ENCODE measurements at places on chromosomes 2 and 18. TPM values are rescaled to one million over a fixed set of nuclear protein-coding genes. Genes with fewer than 3 reads are reported as not detected.

The ABCG8 gene
- not detected for total RNA-seq

The DUSP2 gene
- 407 TPM for total RNA-seq

The UBE2F gene
- total RNA-seq, result 59.2 TPM

GRCh38 chr2:224094413-224094812, 55.3 kb upstream of the SERPINE2 start:
- no peak for DNase-seq

DNA sequence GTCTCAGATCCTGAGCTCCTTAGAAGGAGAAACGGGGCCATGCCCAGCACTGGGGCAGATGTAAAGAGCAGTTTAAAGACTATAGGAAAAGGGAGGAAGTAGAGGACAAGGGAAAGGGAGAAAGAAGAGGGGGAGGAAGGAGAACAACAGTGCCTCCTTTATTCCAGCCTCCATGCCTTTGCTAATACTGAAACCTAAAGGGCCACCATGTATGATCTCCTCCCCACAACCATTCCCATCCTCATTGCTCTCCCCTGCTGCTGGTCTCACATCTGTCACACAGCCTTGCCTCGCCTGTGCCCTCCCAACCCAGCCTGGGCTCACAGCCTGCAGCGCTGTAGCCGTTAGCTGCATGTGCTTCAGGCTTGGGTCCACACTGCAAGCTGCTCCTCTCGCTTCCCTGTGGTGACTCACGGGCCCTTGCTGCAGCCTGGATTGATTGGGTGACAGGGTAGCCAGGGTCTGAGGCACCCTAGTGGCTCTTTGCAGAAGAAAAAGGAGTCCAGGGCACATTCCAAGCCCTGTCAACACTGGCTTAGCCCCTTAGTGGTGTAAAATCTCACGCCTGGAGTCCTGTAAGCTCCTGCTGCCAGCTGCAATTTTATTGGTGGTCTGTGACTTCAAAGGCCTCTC, 281.9 kb downstream of the SRBD1 start:
- DNase-seq, result no peak

GRCh38 chr2:3195641-3196476, 181.8 kb downstream of the EIPR1 start:
- DNase-seq, result no peak

- no peak for DNase-seq
Observed at GRCh38 chr2:29485117-29485516, 369.9 kb downstream of the CLIP4 start.

DNA sequence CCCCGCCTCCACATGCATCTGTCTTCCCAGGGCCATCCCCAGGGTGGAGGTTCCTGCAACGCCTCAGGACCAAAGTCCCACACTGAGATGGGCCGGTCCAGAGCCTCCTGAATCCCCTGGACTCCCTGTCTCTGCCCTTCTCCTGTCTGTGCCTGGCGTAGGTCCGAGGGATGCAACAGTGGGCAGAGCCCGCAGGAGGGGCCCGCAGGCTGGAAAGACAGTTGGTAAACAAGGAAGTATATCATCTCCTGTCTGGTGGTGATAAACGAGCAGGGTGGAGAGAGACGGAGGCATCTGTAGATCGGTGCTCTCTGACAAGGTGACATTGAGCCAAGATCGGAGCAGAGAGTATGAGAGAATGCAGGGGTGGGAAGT, 72.6 kb upstream of the RAB6C start:
- DNase-seq, result no peak

DNA sequence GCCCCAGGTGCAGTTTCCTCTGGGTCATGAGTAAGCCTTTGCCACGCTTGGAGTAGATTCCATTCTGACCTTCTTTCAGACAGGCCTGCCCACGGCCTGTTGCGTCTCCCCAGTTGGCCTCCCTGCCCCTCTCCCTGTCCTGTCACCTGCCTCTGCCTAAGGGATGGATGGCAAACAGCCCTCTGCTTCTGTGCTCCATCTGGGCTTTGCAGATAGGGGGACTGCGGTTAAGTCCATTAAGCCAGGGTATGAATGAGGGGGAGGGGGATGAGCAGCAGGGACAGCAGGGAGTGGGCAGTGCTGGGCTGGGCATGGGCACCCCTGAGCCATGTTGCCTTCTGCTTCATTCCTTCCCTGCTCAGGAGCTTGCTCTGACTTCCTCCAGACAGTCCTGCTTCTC, 37.6 kb upstream of the B3GNT7 start:
- DNase-seq, result no peak

DNA sequence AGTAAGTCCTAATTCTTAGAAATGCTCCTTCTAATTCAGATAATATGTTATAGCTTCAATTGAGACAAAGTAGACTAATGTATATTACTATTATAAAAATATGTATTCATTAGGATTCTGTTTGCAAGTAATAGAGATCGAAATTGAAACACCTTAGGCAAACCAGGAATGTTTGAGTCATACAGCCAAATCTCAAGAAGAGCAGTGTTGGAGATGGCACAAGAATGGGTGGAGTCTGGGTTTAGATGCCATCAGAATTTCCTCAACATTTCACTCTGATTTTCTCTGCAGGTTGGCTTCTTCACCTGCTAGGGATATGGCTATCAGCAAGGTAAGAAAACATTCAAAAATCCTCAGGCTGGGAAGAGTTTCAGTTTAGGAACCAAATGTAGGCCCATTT, 405.4 kb downstream of the CCDC85A start:
- DNase-seq, result no peak

- no peak for DNase-seq
Observed at GRCh38 chr2:11017921-11018320, 106.2 kb downstream of the KCNF1 start.

Data from activated CD4-positive, alpha-beta T cell treated with anti-CD3 and anti-CD28 coated beads for 36 hours (primary cell).